Vagina (tissue), 2 donors: ENCODE measurements at places on chromosomes 2 and 18.

DNA sequence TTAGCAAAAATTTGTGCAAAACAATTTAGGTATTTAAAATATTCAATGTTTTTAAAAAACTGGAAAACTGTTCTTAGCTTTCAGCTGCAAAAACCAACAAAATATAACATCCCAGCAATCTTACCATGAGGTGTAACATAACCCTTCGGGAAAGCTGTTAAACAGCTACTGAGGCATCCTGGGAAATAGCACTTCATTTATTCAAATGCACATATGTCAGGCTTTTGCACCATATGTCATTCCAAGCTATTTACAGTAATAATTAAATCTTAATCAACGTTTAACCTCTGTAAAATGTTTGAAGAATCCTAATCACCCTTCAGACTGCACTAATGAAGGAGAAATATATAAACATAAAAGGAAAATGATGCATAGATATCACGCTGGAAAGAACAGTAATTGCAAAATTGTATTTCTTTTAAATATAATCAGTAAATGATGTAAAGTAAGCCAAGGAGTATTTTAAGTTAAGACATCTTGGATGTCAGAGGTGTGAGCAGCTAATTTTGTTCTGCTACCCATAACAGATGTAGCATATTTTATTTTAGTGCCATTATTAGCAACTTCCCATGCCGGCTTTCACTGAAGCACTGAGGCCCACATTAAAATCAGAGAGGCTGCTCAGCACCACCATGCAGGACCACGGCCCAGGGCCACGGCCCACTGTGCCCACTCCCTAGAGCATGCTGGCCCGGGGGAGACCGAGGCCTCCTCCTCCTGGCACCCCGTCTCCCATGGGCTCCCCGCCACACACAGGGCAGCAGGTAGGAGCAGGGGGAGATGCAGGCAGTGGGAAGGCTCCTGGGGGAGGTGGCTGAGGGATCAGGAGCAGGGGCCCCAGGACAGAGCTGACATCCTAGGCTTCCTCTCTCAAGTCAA lies 30.9 kb downstream of the EMX1 start:
- H3K4me3 ChIP-seq, result no peak overlapping the region
- no peak for DNase-seq
- H3K4me1 ChIP-seq, result no peaks in the 10 kb centered on the region

DNA sequence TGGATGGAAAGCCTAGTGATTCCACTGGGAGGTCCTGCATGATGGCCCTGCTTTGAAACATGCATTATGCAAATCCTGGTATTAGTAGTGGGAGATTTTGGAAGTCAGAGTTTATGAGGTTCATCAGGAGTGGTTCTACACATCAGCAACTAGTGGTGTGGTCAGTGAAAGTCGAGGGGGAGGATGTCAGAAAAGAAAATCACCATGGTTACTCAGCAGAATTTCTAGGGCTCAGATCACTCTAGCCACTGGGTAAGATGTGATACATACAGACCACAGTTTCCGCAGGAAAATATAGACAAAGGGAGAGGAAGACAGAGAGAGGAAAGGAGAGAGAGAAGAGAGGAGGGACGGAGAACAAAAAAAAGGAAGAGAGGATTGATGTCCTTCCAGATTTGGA lies 2100.7 kb upstream of the PIK3C3 start:
- no peaks in the 10 kb centered on the region for H3K36me3 ChIP-seq
- H3K4me1 ChIP-seq, result no peaks in the 10 kb centered on the region
- H3K27ac ChIP-seq, result no peak overlapping the region
- no peak for DNase-seq
- no peaks in the 10 kb centered on the region for H3K27me3 ChIP-seq

DNA sequence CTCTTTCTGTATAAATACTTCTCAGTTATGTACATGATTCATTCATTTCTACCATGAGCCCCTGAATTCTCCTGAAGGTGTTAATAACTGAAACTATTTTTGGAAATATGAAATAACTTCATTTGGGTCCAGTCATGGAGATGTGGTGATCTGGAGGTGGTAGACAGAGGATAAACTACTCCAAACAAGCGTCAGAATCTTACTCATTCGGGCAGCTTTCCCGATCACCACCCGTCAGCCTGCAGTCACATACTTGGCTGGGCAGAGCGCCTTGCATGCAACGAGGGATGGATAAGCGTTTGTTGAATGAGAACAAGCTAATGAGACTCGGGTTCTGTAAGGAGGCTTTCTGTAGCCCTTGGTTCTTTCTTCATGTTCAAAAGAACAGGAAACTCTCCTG lies 222.7 kb downstream of the CD226 start:
- no peaks in the 10 kb centered on the region for H3K4me1 ChIP-seq
- H3K27ac ChIP-seq, result no peak overlapping the region
- no peak overlapping the region for H3K4me3 ChIP-seq

GRCh38 chr18:46832849-46833248 lies 76.0 kb upstream of the ST8SIA5 start:
- no peaks in the 10 kb centered on the region for H3K4me1 ChIP-seq
- no peak overlapping the region for H3K27ac ChIP-seq
- no peak overlapping the region for H3K4me3 ChIP-seq
- H3K27me3 ChIP-seq, result no peaks in the 10 kb centered on the region
- no peak for DNase-seq

DNA sequence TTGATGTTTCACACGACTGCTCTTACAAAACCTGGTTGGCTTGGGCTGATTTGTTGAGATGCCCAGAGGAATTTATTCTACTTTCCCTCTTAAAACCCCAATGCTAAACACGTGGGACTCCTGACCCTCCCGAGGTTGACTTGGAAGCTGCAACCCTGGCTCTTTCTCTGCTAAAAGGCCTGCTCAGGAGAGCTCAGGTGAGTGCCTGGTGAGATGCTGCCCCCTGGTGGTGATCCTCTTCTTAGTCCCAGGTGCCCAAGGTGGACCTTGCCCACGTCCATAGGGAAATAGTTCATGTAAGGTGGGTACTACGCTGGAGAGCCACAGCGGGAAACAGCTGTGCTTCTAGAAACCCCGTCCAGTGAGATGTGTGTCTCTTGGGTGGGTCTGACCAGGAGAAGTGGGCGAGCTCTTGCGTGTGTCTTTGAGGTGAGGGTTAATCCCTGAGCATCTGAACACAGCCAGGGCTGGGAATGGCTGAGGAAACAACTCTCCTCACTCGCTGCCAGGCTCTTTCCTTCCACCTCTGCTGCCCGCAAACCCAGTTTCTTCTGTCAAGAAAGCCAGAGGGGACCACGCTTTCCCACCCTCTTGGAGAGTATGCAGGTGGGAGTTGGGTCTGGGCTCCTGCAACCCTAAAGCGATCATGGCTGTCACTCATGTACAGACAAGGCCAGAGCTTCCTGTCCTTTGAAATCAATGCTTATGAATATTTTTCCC lies 25.5 kb upstream of the PXDN start:
- H3K4me3 ChIP-seq, result no peak overlapping the region
- no peaks in the 10 kb centered on the region for H3K36me3 ChIP-seq
- DNase-seq, result no peak
- H3K4me1 ChIP-seq, result no peaks in the 10 kb centered on the region
- no peak overlapping the region for H3K27ac ChIP-seq

- H3K4me3 ChIP-seq, result no peak overlapping the region
- H3K27ac ChIP-seq, result no peak overlapping the region
- no peaks in the 10 kb centered on the region for H3K4me1 ChIP-seq
Observed at GRCh38 chr18:58511897-58512581, 116.9 kb downstream of the ALPK2 start.

DNA sequence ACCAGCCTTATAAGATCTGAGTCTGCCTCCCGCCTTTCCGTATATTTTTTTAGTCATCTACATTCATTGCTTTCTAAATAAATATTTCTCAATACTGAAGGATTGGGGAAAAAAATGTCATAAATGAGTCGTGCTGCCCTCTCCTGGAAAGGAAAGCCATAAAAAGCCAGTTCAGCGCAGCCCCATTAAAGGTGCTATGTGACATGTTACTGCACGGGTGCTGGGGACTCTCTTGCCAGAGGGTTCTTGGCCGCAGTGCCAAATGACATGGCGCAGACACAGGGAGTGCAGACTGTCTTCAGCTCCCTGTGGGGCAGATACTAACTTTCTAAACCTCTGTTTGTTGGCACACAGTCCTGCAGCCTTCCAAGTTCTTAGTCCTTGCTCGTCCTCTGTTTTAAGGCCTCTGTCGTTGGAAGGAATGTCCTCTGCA lies 53.7 kb upstream of the MAP3K20 start:
- H3K27me3 ChIP-seq, result no peaks in the 10 kb centered on the region
- H3K36me3 ChIP-seq, result no peaks in the 10 kb centered on the region
- no peak overlapping the region for H3K27ac ChIP-seq
- no peaks in the 10 kb centered on the region for H3K4me1 ChIP-seq
- no peak for DNase-seq

- H3K27ac ChIP-seq, result no peak overlapping the region
- peaks cover 16% of the 10 kb centered on the region for H3K4me1 ChIP-seq
- no peaks in the 10 kb centered on the region for H3K36me3 ChIP-seq
- no peak for DNase-seq
- no peak overlapping the region for H3K4me3 ChIP-seq
- no peaks in the 10 kb centered on the region for H3K27me3 ChIP-seq
Observed at GRCh38 chr18:36035253-36035652, 32.1 kb downstream of the RPRD1A start.

GRCh38 chr2:43841949-43842865 lies 3.4 kb downstream of the ABCG8 start:
- H3K4me3 ChIP-seq, result no peak overlapping the region
- H3K4me1 ChIP-seq, result no peaks in the 10 kb centered on the region
- peak; percentile 32 for DNase-seq

DNA sequence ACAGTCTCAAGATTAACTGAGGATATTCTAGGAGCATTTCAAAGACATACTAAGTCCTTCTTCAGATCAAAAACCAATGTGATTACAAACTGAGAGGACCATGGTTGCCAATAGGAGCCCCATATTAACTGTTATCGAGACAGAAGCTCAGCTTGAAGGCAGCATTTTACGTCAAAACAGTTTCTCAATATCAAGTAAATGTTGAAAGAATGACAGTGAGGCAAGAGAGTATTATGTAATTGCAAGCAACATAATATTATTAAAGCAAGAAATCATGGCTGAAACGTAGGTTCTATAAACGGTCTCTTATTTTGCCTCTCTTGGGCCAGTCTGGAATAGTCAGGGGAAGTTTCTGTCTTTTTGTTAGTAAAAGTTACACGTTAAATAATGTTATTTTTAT lies 22.9 kb downstream of the RIT2 start:
- H3K27ac ChIP-seq, result no peak overlapping the region
- no peaks in the 10 kb centered on the region for H3K36me3 ChIP-seq
- no peak overlapping the region for H3K4me3 ChIP-seq
- no peaks in the 10 kb centered on the region for H3K4me1 ChIP-seq
- H3K27me3 ChIP-seq, result no peaks in the 10 kb centered on the region

- H3K27ac ChIP-seq, result no peak overlapping the region
- no peaks in the 10 kb centered on the region for H3K27me3 ChIP-seq
- H3K4me1 ChIP-seq, result peaks cover 18% of the 10 kb centered on the region
- H3K36me3 ChIP-seq, result no peaks in the 10 kb centered on the region
- H3K4me3 ChIP-seq, result no peak overlapping the region
- DNase-seq, result no peak
Observed at GRCh38 chr2:9535177-9535576, 20.5 kb downstream of the ADAM17 start.

GRCh38 chr2:171383134-171383533 lies 50.7 kb downstream of the METTL8 start:
- no peaks in the 10 kb centered on the region for H3K27me3 ChIP-seq
- no peak for DNase-seq
- no peaks in the 10 kb centered on the region for H3K36me3 ChIP-seq
- no peak overlapping the region for H3K4me3 ChIP-seq
- no peak overlapping the region for H3K27ac ChIP-seq

DNA sequence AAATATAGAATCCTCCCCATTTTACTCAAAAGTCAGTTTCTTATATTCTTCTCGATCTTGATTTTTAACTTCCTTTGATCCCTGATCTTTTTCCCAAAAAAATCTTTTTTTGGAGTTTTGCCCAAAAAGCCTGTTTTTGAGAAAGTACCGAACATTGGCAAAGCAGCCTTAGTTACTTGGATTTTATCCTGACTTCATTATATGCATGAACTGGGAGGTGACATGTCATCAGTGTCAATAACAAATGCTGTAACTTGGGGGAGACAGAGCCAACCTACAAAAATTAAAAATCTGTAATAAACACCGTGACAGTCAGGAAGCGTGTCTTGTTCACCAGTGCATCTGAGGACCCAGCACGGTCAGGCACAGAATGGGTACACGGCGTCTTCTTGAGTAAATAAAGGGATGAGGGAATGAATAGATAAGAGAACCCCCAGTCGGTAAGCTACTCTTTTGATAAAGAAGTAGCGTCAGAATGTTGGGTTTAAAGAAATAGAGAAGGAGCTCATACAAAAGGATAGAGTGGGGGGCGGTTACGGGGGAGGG lies 24.9 kb downstream of the TRAPPC12 start:
- H3K4me3 ChIP-seq, result no peak overlapping the region
- no peak for DNase-seq
- peaks cover 14% of the 10 kb centered on the region for H3K36me3 ChIP-seq
- H3K27ac ChIP-seq, result no peak overlapping the region
- no peaks in the 10 kb centered on the region for H3K27me3 ChIP-seq

DNA sequence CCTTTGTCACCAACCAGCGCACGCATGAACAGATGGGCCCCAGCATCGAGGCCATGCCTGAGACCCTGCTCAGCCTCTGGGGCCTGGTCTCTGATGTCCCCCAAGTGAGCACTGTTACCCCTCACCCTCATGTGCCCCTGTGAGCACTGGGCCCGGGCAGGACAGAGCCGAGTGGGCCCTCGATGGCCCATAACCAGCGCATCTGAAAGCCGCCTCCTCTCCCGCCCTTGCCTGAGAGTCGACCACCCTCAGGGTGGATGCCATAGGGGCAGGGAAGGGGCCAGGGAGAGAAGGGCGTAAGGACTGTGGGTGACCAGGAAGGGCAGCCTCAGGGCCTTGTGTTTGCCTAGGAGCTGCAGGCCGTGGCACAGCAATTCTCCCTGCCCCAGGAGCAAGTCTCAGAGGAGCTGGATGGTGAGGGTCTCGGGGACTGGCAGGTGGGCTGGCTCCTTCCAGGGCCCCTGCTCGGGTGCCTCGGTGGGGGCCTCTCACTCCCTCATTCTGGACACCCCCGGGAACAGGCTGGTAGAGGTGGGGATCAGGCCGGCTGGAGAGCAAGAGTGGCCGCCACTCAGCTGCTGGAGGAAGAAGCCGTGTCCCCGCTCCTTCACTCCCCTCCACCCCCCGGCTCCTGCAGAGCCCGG lies 2.1 kb downstream of the PROM2 start:
- peak overlapping the region; percentile 77 for H3K27ac ChIP-seq
- no peaks in the 10 kb centered on the region for H3K36me3 ChIP-seq
- no peaks in the 10 kb centered on the region for H3K27me3 ChIP-seq
- H3K4me3 ChIP-seq, result no peak overlapping the region

GRCh38 chr2:170433448-170433847 lies 255.5 kb downstream of the MYO3B start:
- no peak for DNase-seq
- no peaks in the 10 kb centered on the region for H3K27me3 ChIP-seq
- H3K27ac ChIP-seq, result no peak overlapping the region
- no peaks in the 10 kb centered on the region for H3K36me3 ChIP-seq
- H3K4me1 ChIP-seq, result peaks cover 7% of the 10 kb centered on the region
